Adrenal gland (tissue), 19 donors: ENCODE measurements at places on chromosomes 7 and 10. TPM values are rescaled to one million over a fixed set of nuclear protein-coding genes. Genes with fewer than 3 reads are reported as not detected.

SFTPA1 gene
- total RNA-seq = 6.9 TPM

GNAI1 gene
- 80.1 TPM for total RNA-seq

- peak; percentile 24 for DNase-seq
Observed at GRCh38 chr10:106795619-106796018, 368.9 kb downstream of the SORCS1 start.

DNA sequence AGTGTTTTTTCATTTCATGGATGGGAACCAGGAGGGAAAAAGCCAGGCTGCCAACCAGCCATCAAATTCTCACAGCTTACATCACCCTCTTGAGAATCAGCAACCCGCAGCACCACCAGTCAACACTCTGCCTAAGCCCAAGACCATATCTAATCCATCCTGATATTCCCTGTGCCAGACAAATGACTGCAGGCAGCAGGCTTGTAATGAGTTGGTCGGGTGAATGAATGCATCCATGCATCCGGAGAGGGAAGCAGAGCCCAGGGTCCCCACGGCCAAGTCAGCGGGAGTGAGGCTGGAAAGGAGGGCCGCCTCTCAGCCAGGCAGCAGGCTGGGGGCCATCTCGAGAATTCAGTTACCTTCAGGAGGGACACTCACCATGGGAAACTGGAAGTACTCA lies 46.9 kb downstream of the SLIT1 start:
- no peak for DNase-seq
